ENCODE measurements at places on chromosomes 13 and 19. TPM values are rescaled to one million over a fixed set of nuclear protein-coding genes. Genes with fewer than 3 reads are reported as not detected.

ZNF90 gene
- 4.1 TPM for total RNA-seq

KLK3 gene
- total RNA-seq: not detected

- DNase-seq: no peak
These were observed 4.8 kb downstream of the PIAS4 start for GRCh38 chr19:4012092-4012974.

- DNase-seq: no peak
These were observed 4.7 kb upstream of the GPR183 start for GRCh38 chr13:99311748-99312492.

DNA sequence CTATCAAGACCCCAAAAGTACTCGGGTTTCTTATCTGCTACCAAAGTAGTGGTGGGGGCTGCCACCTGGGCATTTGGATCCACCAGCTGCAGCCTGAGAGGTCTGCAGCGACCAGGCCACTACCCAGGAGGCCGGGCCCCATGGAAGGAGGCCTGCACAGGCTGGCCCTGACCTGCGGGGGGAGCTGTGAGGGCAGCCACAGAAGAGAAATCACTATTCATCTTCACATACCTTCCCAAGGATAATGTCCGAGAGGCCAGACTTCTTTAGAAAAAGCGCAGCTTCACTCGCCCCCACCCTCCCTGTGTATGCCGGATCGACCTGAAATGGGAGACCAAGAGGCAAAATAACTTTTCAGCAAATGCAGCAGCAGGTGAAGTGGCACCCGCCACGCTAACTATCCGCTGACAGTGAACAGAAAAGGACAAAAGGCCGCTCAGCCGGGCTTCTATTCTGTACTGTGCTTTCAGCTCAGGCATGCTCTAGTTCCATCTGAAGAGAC, 30.1 kb downstream of the EPS15L1 start:
- DNase-seq: no peak

DNA sequence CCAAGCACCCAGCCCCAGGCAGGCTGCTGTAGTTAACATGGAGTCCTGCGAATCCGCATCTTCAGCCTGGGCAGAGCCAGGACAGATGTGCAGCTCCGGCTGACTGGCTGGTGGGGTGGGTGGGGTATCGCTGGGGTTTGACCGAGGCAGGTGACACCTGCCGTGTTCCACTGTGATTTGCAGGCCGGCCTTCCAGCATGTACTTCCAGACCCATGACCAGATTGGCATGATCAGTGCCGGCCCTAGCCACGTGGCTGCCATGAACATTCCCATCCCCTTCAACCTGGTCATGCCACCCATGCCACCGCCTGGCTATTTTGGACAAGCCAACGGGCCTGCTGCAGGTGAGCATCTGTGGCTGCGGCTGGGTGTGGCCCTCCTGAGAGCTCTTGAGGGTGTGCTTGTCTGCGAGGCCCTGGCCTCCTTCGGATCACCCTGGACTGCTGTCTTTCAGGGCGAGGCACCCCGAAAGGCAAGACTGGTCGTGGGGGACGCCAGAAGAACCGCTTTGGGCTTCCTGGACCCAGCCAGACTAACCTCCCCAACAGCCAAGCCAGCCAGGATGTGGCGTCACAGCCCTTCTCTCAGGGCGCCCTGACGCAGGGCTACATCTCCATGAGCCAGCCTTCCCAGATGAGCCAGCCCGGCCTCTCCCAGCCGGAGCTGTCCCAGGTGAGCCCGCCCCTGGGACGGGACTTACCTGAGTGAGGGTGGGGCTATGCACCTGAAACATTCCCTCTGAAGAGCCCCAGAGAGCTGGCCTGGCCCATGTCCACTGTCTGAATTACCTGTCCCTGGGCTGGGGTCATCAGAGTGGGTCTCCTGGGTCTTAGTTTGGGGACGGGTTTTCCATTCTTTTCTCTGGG, 30.6 kb downstream of the CERS1 start:
- no peak for DNase-seq

- DNase-seq: no peak
These were observed 81.1 kb upstream of the SIAH3 start for GRCh38 chr13:45932676-45933075.

- DNase-seq: no peak
These were observed 39.1 kb upstream of the EEF1AKMT1 start for GRCh38 chr13:20812890-20813289.

GRCh38 chr13:36918246-36919131, 1.5 kb downstream of the SMAD9 start:
- DNase-seq: peak; percentile 63

DNA sequence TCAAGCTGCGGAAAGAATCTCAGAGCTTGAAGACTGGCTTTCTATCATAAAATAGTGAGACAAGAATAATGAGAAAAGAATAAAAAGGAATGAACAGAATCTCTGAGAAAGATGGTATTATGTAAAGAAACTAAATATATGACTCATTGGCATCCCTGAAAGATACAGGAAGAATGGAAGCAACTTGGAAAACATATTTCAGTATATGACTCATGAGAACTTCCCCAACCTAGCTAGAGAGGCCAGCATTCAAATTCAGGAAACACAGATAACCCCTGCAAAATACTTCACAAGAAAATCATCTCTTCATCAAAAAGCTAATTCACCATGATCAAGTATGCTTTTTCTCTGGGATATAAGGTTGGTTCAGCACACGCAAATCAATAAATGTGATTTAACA, 2318.0 kb downstream of the PCDH9 start:
- DNase-seq: no peak

- no peak for DNase-seq
These were observed 39.1 kb downstream of the GADD45B start for GRCh38 chr19:2514981-2515518.

DNA sequence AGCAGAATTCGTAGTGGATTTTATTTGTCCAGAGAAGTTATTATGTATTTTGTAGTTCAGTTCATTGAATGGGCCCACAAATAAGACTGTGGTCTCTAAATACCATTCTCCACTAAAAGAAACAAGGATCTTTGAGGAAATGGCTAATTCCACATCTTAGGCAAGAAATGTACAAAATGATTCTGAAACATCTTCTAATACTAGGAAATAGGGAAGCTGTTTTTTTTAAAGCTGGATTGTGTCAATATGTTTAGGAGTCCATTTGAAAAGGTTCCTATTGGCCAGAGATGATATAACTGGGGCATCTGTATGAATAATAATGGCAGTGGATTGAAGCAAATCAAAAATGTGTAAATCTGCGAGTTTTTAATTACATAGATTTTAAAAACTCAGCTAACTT, 88.5 kb upstream of the SIAH3 start:
- no peak for DNase-seq

All from tongue (tissue), 3 donors.